ENCODE measurements at places on chromosomes 3 and 15.

GRCh38 chr3:52004163-52004787, 8.6 kb upstream of the RPL29 start:
- DNase-seq: peak; percentile 18

- DNase-seq: no peak
Observed at GRCh38 chr15:45128971-45129639, 574 bp downstream of the DUOXA1 start.

GRCh38 chr3:168085491-168086119, 10.1 kb downstream of the GOLIM4 start:
- DNase-seq: no peak

GRCh38 chr3:37319784-37320183, 145.4 kb upstream of the LRRFIP2 start:
- DNase-seq: no peak

- DNase-seq: no peak
Observed at GRCh38 chr3:170428095-170428494, 9.4 kb downstream of the CLDN11 start.

GRCh38 chr3:175476489-175476888, 617.4 kb downstream of the NAALADL2 start:
- DNase-seq: no peak
